Right lobe of liver (tissue), 6 donors: ENCODE measurements at places on chromosomes 5 and 9.

DNA sequence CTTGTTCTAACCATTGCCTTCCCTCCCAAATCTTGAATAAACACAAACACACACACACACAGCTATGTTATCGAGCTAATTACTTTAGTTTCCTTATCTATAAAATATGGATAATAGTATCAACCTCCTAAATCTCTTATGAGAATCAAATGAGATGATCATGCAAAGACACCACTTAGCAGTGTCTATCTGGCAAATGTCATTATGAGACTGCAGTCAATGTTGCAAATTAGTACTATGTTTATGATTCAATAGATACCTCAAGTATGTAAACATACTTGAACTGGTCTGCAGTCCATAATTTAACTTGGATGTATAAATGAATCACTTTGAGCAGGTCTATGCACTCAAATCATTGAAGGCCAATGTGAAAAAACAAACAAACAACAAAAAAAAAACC lies 22.2 kb upstream of the ERAP2 start:
- DNase-seq: no peak

DNA sequence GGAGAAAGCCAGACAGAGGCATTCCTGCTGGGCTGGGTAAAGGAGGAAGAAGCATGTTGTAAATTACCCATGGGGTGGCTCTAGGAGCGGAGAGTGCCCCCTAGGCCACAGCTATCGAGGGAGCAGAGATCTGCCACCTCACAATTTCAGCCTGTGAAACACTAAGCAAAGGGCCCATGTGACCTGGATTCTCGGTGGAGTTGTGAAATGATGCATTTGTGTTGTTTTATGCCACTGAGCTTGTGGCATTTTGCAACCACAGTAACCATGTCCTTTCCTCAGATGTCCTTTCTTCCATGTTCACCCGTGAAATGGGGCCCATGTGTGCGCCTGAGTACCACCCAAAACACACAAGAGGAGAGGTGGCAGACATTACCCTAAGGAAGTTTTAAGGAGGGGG lies 159.3 kb downstream of the SYK start:
- DNase-seq: no peak

GRCh38 chr9:127114606-127115005 lies 7.8 kb downstream of the ANGPTL2 start:
- DNase-seq: no peak

DNA sequence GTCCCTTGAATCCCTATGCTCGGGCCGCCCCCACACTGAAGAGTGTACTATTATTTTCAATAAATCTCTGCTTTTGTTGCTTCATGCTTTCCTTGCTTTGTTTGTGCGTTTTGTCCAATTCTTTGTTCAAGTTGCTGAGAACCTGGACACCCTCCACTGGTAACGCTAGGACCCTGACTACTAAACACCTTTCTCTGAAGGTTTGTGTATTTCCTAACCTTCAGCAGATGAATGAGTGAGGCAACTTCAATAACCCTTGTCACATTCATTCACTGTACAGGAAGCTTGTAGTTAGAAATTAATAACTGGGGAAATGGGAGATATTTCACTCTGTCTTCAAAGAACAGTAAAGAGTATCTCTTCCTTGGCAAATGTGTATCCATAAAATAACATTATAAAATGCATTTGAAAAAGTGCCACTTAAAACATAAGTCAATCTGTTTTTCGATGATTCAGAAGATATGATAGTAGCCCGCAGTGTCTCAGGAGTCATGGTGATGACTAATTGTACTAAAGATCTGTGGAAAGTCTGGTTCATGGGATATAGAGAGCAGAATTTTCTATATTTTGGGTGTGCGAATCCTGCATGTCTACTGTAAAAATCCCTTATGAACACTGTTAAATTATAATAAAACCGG lies 43.2 kb upstream of the ANKH start:
- no peak for DNase-seq

DNA sequence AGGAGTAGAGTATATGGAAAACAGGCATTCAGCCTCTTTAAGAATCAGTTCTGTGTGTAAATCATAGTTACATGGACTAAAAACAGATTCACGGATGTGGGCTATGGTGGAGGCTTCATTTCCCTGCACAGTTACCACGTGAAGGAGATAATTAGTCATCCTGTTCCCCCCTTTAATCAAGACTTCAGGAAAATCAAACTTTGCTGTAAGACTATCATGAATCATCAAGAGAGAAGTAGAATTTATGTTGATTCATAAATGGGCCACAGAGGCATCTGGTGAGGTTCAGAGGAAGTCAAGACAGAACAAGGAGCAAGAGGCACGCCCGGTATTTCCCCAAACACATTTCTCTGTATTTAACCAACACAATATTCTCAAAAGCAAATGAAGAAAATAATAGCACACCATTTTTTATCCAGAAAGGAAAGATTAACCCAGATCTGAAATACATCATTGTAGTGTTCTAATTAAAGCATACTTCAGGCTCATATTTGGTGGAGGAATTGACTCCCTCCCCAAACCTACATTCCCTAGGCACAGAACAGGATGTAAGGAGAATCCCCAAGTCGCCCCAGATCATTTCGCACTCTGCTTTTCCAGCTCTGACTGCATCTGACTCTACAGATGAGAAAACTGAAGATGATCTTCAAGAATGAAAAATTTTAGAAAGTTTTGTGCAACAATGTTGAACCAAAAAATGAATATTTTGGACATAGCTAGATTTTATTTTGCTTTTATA lies 175.8 kb upstream of the GAS1 start:
- DNase-seq: no peak

DNA sequence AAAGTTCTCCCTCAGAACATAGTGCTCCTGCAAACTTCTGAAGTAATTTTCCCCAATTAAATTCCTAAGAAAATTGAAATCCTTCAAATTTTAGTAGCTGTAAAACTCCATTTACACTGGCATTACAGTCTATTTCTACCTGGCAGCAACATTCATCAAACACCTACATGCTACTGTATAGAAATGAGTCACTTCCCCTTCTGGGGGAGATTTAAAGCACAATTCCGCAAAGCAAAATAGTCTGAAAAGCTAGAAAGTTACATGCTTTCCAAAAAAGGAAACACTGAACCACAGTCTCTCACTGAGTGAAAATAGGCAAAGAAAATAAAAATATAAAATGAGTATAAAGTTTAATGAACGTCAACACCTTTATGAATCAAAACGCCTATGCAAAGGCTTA lies 43.3 kb downstream of the MCTP1 start:
- DNase-seq: no peak

DNA sequence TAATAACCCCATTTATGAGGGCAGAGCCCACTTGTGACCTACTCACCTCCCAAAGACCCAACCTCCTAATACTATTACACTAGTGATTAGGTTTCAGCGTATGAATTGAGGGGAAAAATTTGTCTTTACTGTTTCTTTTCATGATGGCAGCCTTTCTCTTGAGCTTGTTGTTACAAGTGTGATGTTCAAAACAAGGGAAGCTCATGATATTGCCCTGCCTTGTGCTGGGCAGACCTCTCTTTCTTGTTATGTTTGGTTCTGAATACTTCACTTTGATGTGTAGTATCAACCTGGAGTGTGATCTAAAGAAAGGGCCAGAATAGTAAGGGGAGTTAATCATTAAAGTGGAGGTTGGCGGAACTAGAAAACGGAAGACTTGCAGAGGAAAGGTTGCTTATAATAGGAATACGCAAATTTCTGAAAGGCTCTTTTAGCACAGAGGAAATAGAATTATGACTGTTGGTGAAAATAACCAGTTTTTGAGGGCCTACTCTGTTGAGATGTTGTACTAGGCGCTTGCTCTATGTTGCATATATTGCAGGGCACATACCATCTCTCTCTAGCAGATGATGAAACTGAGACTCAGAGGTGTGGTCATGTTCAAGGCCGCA lies 68.2 kb downstream of the MELK start:
- no peak for DNase-seq

- no peak for DNase-seq
These were observed 36.2 kb downstream of the EPB41L4A start for GRCh38 chr5:112382886-112383285.

GRCh38 chr5:7805379-7805778 lies 45.6 kb downstream of the CFAP90 start:
- no peak for DNase-seq

DNA sequence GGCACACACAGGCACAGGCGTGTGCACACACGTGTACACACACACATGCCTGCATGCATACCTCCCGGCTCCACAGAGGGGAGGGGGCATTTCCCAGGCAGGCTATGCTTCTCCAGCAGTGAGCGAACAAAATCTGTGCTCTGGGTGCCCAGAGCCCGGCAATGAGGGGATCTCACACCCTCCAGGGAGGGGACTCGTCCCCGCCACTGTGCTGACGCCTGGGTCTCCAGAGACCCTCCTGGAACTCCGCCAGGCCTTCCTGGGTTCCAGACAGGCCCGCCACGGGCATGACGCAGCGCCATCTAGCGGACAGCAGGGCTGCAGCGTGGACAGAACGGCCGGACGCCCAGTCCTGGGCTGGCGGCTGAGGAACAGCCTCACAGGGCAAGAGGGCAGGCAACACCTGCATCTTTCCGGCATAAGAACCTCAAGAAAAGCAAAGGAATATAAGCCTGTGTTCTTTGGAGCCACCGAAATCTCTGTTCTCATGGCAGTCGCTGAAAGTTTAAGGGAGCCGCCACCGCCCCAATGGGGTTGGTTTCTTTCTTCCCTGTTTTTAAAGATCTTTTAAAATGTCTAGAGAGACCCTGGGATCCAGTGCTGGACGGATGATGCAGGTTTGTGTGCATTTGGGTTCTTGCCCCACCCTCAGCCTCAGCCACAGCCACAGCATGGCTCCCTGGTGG lies 135.6 kb upstream of the PPP1R26 start:
- peak; percentile 78 for DNase-seq

- DNase-seq: peak; percentile 98
These were observed 37.3 kb upstream of the EGFL7 start for GRCh38 chr9:136625101-136626065.

- DNase-seq: no peak
These were observed 2.5 kb downstream of the FEM1C start for GRCh38 chr5:115542086-115542485.

DNA sequence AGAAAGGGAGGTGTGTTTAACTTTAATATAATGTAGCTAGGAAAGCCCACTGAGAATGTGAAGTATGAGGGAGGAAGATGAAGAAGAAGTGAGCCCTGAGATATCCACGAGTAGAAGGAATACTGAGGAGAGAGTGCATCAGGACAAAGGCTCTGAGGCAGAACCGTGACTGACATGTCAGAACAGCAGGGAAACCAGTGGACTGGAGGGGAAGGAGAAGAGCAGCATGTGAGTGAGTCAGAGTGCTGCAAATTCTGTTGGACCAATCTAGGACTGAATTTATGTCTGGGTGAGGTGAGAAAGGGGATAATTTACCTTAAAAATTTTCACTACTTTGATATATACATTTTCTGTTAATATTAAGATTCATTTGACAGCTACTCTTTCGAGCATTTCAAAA lies 110.3 kb downstream of the ST8SIA4 start:
- no peak for DNase-seq

- no peak for DNase-seq
These were observed 342.7 kb downstream of the ADGRV1 start for GRCh38 chr5:90901261-90901660.

GRCh38 chr9:133252301-133253020 lies 22.5 kb downstream of the ABO start:
- no peak for DNase-seq

- DNase-seq: no peak
These were observed 167.5 kb upstream of the DMRT1 start for GRCh38 chr9:673966-674526.

GRCh38 chr5:149667084-149667828 lies 62.9 kb upstream of the PPARGC1B start:
- peak; percentile 49 for DNase-seq

DNA sequence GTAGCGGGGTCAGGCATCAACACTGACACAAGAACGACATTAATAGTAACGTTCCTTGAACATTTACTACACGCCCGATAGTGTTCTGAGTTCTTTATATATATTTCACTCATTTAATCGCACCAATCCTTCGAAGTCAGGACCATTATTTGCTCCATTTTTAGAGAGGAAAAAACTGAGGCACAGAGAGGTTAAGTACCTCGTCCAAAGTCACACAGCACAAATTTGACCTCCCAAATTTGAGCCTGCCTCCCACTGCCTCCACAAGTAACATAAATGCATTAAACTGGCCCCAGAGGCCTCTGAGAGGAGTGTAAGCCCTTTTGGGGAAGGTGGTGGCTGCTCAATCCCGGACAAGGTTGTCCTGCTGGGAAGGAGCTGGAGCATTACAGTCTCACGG lies 5.8 kb downstream of the RGS14 start:
- DNase-seq: no peak

DNA sequence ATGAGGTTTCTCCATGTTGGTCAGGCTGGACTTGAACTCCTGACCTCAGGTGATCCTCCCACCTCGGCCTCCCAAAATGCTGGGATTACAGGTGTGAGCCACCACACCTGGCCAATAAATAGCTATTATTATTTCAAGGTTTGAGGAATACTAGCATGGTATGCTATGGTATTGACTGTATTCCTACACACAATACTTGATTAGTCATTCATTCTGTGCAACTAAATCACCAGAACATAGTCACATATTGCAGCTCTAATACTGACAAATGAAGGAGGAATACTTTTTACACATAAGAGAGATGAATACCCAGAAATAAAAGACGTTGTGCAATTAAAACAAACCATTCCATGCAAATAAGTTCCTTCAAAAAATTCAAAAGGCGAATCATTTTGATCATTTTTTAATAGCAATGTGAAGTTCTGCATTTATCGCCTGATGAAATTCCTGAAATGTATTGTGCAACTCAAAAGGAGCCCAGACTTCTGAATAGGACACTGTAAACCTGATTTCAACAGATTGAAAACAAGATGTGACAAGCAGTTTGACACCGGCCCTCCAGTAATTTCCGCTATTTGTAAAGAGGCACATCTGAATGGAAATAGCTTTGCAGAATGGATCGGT lies 687.4 kb upstream of the SEMA6A start:
- no peak for DNase-seq

DNA sequence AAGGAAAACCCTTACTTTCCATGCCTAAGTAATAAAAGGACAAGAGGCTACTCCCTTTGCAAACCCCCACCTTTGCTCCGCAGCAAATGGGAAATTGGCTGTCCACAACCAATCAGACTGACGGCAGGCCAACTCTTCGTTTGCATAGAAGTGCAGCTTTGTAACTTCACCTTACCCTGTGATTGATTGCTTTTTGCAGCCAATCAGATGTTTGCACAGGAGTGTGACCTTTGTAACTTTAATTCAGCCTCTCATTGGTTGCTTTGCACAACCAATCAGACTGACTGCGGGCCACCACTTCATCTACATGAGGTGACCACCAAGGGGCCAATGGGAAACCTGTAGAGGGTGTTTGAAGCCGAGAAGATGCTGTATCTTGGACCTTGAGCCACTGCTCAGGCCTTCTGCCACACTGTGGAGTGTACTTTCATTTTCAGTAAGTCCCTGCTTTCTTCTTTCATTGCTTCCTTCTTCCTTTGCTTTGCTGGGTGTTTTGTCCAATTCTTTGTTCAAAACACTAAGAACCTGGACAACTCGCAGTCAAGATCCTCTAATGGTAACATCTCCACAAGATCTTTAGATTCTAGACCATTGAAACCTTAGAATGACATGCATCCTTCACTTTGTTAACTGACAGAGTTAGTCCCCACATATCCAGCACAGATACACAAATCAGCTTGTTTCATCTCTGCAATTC lies 51.3 kb upstream of the FREM1 start:
- no peak for DNase-seq
